ENCODE measurements at places on chromosomes 11 and 22. TPM values are rescaled to one million over a fixed set of nuclear protein-coding genes. Genes with fewer than 3 reads are reported as not detected.

The FGF19 gene
- polyA plus RNA-seq: not detected

DNA sequence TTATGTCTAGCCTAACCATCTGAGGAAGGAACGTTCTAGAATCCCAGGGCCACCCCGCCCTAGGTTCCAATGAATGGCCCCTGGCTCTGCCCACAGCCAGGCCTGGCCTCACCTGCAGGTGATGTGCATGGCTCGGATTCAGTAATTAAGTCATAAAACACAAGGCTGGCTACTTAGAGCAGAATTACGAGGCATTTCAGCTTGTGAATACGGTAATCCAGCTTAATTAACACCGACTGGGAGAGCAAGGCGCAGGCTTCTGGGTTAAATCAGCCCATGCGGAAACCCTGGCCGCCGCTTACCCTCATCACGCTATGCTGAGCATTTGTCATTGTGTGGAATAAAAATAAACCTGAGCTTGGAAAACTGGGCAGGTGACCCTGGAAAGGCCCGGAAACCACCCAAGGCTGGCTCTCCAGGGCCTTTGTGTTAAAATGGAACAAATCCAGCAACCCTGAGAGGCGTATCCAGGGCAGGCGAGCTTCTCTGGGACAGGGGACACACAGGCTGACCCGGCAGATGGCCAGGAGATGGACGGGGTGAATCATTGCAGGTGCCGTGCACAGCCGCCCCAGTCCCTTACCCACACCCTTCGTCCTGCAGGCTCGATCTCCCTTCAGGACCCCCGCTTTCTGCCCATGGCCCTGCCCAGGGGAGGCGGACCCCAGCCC, 220.2 kb downstream of the CTTN start:
- no peak overlapping the region for H3K4me3 ChIP-seq
- DNase-seq: no peak
- no peaks in the 10 kb centered on the region for H3K27me3 ChIP-seq
- H3K4me1 ChIP-seq: no peaks in the 10 kb centered on the region

- H3K27me3 ChIP-seq: no peaks in the 10 kb centered on the region
- no peaks in the 10 kb centered on the region for H3K4me1 ChIP-seq
- H3K36me3 ChIP-seq: no peaks in the 10 kb centered on the region
Observed at GRCh38 chr11:2779981-2780849, 80.4 kb upstream of the KCNQ1OT1 start.

GRCh38 chr11:72965672-72966071, 151.5 kb downstream of the ATG16L2 start:
- peak; percentile 94 for DNase-seq
- H3K27ac ChIP-seq: peak overlapping the region; percentile 81
- H3K4me3 ChIP-seq: no peak overlapping the region
- H3K4me1 ChIP-seq: peaks cover 18% of the 10 kb centered on the region
- peaks cover 3% of the 10 kb centered on the region for H3K36me3 ChIP-seq
- no peaks in the 10 kb centered on the region for H3K27me3 ChIP-seq

The HOATZ gene
- polyA plus RNA-seq: not detected

DNA sequence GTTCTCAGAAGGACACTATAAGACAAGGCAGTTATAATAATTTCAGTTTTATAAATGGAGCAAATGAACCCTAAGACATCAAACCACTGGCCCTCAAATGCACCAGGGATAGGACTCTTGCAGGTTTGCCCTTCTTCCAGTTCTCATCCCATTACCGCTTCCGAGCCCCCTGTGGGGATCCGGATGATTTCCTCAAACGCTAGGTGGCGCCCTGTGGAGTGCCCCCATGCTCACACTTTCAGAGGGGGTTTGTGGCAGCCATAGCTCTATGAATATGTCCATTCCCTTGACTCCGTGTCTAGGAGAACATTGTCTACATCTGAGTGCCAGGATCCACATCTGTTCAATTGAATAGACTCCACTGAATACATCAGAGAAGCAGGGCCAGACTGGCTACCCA, 816.3 kb downstream of the NTM start:
- no peak overlapping the region for H3K27ac ChIP-seq
- H3K36me3 ChIP-seq: no peaks in the 10 kb centered on the region
- no peaks in the 10 kb centered on the region for H3K4me1 ChIP-seq

GRCh38 chr22:36856121-36856791, 4.5 kb upstream of the NCF4 start:
- peak; percentile 87 for DNase-seq
- H3K27me3 ChIP-seq: peaks cover 7% of the 10 kb centered on the region
- no peaks in the 10 kb centered on the region for H3K36me3 ChIP-seq
- H3K27ac ChIP-seq: no peak overlapping the region

GRCh38 chr11:115626414-115626813, 122.2 kb upstream of the CADM1 start:
- no peaks in the 10 kb centered on the region for H3K27me3 ChIP-seq
- no peak for DNase-seq
- H3K4me1 ChIP-seq: no peaks in the 10 kb centered on the region
- no peak overlapping the region for H3K4me3 ChIP-seq
- H3K36me3 ChIP-seq: no peaks in the 10 kb centered on the region

DNA sequence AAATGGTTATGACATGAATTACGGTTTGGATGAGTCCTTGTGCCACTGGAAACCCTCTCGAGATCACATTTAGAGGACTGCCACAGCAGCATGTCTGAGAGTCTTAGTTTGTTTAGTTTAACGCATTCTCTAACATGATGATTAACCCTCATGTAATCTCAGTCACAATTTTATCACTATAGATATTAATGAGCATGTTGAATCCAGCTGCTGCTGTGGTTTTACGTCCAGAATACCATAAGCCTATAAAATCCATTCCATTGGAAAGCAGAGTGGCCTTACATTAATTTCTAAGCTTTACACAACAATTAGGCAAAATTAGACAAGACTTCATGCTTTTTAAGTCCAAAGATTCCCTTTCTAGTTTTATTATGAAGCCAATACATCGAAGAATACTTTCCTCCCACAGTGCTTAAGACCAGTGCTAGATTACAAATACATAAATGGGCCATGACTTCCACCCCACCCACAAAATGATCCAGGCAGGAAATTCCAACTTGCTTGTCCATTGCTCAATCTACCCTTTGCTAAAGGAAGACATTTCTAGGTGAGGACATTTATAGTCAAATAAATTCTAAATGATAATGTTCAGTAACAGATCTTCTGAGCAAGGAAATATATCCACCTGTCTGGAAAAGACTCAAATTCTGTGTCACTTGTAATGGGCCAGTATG, 3.5 kb upstream of the ELMOD1 start:
- H3K4me1 ChIP-seq: peaks cover 12% of the 10 kb centered on the region
- no peak overlapping the region for H3K4me3 ChIP-seq
- no peaks in the 10 kb centered on the region for H3K36me3 ChIP-seq

- H3K27ac ChIP-seq: no peak overlapping the region
- H3K36me3 ChIP-seq: no peaks in the 10 kb centered on the region
- DNase-seq: no peak
- H3K4me1 ChIP-seq: peaks cover 6% of the 10 kb centered on the region
- no peak overlapping the region for H3K4me3 ChIP-seq
Observed at GRCh38 chr11:555780-556661, 4.5 kb downstream of the LMNTD2 start.

- no peaks in the 10 kb centered on the region for H3K27me3 ChIP-seq
- H3K27ac ChIP-seq: no peak overlapping the region
- no peaks in the 10 kb centered on the region for H3K4me1 ChIP-seq
- H3K36me3 ChIP-seq: no peaks in the 10 kb centered on the region
- no peak for DNase-seq
- H3K4me3 ChIP-seq: no peak overlapping the region
Observed at GRCh38 chr22:33867118-33867866, 53.0 kb downstream of the LARGE1 start.

The F2 gene
- polyA plus RNA-seq: 0.10 TPM

DNA sequence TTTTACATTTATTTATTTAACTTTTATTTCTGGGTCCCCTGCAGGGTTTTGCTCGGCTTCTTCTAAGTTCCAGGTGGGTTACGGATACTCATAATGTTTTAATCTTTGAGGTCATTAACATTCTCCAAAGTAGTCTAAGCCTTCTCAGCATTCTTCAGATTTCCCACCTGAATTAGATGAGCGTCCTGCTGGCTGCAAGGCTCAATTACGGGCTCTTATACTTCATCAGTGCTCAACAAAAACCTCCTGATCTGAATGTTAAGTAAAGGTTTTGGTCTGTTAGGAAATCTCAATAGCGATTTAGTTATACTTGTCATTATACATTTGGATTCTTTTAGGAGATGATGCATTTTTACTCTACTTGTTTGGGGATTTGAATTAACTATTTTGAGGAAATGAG, 27.3 kb upstream of the NFRKB start:
- H3K4me3 ChIP-seq: no peak overlapping the region
- no peaks in the 10 kb centered on the region for H3K27me3 ChIP-seq
- no peak for DNase-seq
- H3K27ac ChIP-seq: no peak overlapping the region
- H3K4me1 ChIP-seq: no peaks in the 10 kb centered on the region
- H3K36me3 ChIP-seq: peaks cover 3% of the 10 kb centered on the region

DNA sequence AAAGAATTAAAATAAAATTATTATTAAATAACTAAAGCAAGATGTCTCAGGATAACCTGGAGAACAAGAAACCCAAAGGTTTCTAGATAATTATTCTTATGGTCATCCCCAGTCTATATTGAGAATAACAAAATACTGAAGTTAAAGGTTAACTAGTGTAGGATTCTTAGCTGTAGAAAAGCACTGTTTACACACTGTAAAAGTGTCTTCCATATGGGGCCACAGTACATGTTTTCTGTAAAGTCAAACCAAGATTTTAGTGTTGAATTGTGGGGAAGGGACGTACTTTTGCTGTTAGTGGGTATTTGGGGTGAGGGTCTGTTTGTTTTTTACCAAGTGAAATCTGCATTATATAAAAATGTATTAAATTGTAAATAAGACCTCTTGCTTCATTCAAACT, 47.5 kb upstream of the SOX6 start:
- H3K27ac ChIP-seq: no peak overlapping the region
- no peak for DNase-seq
- H3K4me3 ChIP-seq: no peak overlapping the region
- no peaks in the 10 kb centered on the region for H3K4me1 ChIP-seq

DNA sequence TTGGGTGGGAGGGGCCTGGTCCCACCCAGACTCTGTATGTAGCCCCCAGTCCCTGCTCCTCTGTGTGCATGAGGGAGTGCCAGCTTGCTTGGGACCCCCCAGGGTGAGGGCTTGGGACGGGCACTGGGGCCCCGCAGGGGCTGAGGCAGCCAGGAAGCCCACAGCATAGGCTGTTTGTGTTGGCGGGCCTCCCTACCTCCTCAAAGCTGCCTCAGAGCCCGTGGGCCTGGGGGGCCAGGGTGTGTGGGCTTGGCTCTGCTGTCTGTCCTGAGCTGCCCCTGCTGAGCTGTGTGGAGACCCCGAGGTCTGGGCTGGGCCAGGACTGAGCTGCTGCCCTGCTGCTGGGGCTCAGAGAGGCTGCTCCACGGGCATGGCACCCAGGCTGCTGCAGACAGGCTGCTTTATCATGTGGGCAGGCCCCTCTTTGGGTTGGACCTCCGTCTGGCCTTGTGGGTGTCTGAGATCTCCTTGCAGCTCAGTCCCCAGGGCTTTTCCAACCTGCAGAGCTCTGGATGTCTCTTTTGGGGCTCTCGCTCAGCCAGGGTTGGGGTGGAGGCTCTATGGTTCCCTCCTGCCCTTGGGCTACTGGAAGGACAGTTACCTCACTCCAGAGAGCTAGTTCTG, 3.3 kb downstream of the TSPAN4 start:
- H3K36me3 ChIP-seq: no peaks in the 10 kb centered on the region
- H3K27ac ChIP-seq: peak overlapping the region; percentile 83
- H3K4me1 ChIP-seq: peaks cover 33% of the 10 kb centered on the region
- no peaks in the 10 kb centered on the region for H3K27me3 ChIP-seq

The MISFA gene
- polyA plus RNA-seq: 0.75 TPM

DNA sequence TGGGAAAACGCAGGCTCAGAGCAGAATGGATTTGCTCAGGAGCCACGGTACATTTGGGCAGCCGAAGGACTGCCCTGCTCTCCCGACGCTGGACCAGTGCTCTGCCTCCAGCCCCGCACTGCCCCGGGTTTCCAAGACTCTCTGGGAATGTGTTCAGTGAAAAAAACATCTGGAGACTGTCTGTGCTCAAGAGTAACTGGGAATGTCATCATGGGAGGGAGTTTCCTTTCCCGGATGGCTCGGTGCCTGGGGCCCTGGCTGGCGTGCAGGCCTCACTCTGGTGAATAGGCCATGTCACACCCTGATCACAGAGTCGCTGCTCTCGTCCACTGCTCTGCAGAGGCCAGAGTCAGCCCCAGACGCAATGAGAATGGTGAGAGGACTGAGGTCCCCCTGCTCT, 9.8 kb upstream of the APOL6 start:
- H3K27ac ChIP-seq: no peak overlapping the region
- peaks cover 5% of the 10 kb centered on the region for H3K27me3 ChIP-seq

DNA sequence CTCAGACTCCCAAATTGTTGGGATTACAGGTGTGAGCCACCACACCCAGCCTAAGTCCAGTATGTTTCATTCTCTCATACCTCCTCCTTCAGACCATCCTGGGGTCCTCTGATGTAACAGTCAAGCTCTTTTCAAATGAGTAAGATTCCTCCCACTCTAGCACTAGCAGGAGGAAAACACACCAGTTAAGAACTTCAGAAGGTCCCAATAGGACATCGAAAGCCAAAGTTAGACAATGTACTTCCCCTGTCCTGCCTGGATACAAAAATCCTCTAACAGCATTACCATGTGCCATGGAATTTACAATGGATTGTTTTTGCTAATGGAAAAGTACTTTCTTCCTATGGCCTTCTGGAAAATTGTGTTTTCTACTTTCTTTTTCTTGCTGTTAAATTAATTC, 67.1 kb downstream of the CCDC34 start:
- DNase-seq: no peak
- H3K27ac ChIP-seq: no peak overlapping the region
- peaks cover 24% of the 10 kb centered on the region for H3K27me3 ChIP-seq
- H3K4me3 ChIP-seq: no peak overlapping the region
- no peaks in the 10 kb centered on the region for H3K4me1 ChIP-seq

The MS4A6A gene
- 5.0 TPM for polyA plus RNA-seq

DNA sequence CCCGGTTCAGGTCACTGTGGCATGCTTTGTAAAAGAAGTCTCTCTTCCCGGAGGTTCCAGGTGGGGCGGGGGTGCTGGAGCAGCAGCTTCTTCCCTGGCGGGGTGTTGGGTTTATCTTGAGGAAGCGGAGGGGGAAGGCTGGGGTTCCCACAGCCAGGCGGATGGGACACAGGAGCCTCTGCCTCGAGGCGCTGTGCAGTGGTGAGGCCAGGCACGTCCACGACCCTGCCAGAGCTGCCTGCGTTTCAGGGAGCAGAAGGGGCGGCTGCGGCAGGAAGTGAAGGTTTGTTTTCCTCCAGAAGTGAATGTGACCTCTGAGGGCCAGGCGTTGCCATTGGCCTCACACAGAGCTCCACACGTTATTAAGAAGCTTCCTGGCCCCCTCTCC, 20.1 kb upstream of the ADORA2A start:
- no peak overlapping the region for H3K4me3 ChIP-seq
- peak; percentile 76 for DNase-seq
- H3K27me3 ChIP-seq: no peaks in the 10 kb centered on the region

The YDJC gene
- polyA plus RNA-seq: 40.8 TPM

The SYT9 gene
- polyA plus RNA-seq: 0.23 TPM

Measured in endothelial cell of umbilical vein (primary cell).